ENCODE measurements at places on chromosomes 6 and 20.

- no peak for DNase-seq
Measured at GRCh38 chr20:16423311-16424212, 149.7 kb downstream of the KIF16B start.

GRCh38 chr20:41277049-41277448 lies 40.5 kb downstream of the ZHX3 start:
- no peak for DNase-seq

DNA sequence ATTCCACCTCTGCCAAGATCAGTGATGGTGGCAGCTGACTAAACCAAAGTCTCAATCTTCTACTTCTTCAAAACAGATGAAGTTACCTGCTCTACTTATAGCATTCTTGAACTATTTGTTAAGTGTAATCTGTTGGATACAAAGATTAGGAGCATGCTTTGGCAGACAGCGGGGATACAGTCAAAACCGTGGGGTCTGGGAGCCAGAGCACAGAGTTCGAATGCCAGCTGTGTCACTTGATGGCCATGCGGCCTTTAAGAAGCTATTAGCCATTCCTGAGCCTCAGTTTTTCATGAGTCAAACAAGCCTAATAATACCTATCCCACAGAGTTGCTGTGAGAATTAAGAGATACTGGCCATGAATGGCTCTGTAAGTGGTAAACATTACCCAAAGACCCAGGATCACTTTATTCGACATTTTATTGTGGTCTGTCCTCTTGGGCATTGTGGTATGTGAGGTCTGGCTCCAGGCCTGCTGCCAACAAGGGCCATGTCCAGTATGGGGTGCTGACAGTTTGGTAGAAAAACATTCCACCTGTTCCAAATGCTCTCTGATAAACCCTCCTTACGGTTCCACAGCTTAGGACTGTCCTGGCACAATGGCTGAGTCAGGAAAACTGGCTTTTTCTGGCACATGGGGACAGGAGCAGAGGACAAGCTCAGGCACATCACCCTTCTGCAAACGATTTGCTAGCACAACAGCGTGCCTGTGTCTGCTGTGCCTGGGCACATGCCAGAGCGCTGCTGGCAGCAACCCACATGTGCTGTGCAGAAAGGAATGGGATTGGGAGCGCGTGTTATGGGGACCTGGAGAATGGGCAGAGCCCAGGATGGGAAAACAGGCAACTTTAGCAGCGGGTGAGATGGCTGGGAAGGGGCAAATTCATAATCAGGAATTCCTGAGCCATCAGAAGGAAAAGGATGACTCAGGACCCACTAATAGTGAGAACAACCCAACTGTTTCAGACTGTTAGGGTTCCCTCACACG lies 15.7 kb upstream of the FAM83C start:
- DNase-seq = no peak

DNA sequence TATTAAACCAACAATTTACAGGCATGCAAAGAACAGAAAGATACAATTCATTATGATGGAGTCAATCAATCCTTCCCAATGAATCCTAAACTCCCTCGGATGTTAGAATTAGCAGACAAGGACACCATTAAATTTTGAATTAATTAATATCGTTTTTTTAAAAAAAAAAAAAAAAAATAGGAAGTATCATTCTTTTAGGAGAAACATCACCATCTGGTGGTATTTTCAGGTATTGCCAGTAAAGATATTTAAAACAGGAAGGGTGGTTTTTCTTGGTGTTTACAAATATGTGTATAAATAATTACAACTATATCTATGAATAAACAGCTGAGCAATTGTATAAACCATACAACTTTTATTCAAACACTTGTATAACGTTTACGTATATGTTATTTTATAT lies 564.4 kb downstream of the HAO1 start:
- DNase-seq = peak; percentile 13

DNA sequence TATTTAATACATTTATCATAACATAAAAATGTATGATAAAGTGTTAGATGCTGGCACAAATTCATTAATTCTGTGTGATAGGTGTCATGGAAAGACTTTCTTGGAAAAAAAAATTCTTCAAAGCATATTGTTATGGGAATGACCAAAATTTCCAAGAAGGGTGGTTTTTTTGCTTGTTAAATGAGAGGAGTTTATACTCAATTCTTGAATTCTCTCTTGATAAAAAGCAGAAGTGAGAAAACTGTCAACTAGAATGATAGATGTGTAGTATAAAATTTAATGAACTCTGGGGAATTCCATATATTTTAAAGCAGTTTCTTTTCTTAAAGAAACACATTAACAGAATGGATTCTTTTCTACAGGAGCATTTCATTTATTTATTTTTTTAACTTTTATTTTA lies 62.0 kb upstream of the SNAP91 start:
- DNase-seq = no peak

- no peak for DNase-seq
Measured at GRCh38 chr6:7148100-7148822, 40.5 kb downstream of the RREB1 start.

DNA sequence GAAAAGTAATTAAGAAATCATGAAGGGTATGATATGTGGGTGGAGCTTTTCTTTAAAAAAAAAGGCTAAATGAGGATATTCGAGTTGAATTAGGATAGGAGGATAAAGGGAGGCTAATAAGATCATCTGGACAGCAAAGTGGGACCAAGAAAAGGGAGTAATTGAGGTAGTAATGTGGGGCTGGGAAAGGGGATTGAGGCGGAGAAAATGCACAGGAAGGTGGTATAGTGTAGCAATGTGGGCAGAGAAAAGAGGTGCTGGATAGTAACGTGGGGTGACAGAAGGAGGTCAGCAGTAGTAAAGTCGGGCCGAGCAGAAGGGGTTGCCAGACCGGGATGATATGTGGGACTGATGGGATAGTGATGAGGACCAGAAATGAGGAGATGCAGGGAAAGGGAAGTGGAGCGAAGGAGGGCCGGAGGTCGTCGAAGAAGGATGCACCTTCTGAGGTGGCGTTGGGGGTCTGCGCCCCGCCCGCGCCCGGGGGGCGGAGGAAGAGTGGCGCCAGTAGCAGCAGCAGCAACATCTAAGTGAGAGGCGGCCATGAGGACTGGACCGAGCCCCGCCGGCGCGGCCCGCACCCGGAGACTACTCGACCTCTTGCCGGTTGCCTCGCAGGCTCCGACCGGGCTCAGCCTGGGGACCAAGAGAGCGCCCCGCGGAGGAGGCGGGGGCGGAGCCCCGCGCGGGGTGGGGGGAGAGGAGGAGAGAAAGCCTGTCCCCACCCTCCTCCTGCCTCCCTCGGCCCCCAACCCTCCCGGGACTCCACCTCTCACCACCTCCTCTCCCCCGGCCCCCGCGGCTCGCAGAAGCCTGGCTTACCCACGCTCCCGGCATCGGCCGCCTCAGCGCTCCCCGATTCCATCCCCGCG lies 887 bp downstream of the GABBR1 start:
- no peak for DNase-seq

DNA sequence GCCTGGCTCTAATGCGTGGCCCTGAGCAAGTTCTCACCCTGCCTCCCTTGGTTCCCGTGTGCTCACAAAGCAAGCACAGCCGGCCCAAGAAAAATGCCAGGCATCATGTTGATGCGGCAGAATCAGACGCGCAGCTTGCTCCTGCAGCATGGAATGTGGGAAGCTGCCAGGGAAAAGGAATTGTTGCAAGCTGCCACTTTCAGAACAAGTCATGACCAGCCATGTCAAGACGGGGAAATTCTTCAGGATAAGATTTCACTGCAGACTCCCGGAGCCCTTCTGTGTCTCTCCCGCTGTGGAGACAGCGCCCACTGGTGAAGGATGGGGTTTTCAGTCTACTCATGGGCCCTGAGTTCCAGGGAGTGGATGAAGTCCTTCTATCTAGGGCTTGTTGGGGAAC lies 4.6 kb downstream of the DACT2 start:
- no peak for DNase-seq

- DNase-seq = no peak
Measured at GRCh38 chr6:56556751-56557540, 85.7 kb downstream of the DST start.

GRCh38 chr6:38262609-38263008 lies 377.1 kb downstream of the BTBD9 start:
- DNase-seq = no peak

GRCh38 chr6:109008537-109009235 lies 86.0 kb downstream of the SESN1 start:
- peak; percentile 47 for DNase-seq

GRCh38 chr20:59987135-59987534 lies 28.9 kb downstream of the CDH26 start:
- no peak for DNase-seq

GRCh38 chr20:10209091-10209490 lies 9.5 kb upstream of the SNAP25 start:
- no peak for DNase-seq

GRCh38 chr6:164108869-164109769 lies 694.6 kb downstream of the QKI start:
- DNase-seq = no peak

GRCh38 chr6:104539173-104539572 lies 320.5 kb downstream of the HACE1 start:
- no peak for DNase-seq

- no peak for DNase-seq
Measured at GRCh38 chr6:104887350-104887749, 27.6 kb upstream of the HACE1 start.

- DNase-seq = no peak
Measured at GRCh38 chr20:53332022-53332837, 261.4 kb downstream of the ZNF217 start.

- no peak for DNase-seq
Measured at GRCh38 chr6:144335311-144335861, 50.3 kb downstream of the UTRN start.

DNA sequence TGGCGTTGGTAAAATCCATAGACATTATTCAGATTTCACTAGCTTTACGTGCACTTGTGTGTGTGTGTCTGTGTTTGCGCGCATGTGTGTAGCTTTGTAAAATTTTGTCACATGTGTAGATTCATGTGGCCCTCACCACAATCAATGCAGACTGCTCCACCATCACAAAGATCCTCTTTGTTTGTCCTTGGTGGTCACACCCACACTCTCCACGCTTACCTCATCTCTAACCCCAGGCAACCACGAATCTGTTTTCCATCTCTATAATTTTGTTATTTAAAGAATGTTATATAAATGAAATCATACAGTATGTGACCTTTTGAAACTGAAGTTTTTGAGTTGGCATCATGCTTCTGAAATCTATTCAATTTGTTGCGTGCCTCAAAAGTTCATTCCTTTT lies 58.5 kb downstream of the GRM1 start:
- DNase-seq = no peak

DNA sequence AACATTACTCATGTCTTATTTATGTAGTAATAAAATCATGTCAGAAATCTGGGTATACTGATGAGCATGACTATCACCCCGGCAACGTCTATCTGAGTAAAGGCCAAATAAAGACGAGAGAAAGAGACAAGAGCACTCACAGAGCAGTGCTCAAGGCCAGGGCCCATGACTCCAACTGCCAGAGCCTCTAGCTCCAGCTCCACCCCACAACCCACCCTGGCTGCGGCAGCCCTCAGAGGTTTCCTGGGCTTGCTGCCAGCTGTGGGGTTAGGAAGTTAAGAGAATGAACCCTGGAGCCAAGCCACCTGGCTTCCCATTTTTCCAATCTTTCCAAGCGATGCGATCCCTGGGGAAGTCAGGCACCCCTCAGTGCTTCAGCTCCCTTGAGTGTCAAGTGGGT lies 92.0 kb upstream of the PAX1 start:
- DNase-seq = no peak

DNA sequence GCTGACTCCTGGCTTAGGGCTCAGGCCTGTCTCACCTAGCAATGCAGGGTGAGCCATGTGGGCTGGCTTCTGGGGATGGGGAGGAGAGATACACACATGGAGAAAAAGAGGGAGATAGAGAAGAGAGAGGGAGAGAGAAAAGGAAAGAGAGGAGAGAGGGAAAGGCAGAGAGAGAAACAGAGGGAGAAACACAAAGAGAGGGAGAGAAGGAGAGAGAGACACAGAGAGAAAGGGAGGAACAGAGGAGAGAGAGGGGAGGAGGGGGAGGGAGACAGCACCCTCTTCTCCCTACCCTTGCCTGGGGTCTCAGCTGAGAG lies 24.8 kb downstream of the NTSR1 start:
- no peak for DNase-seq
